AG09309 (cell line): ENCODE measurements at places on chromosomes 6 and 20.

- no peak for DNase-seq
These were observed 535.4 kb downstream of the DOK5 start for GRCh38 chr20:55010761-55011160.

- DNase-seq = no peak
These were observed 496.3 kb upstream of the MAP3K7 start for GRCh38 chr6:91083211-91083610.

DNA sequence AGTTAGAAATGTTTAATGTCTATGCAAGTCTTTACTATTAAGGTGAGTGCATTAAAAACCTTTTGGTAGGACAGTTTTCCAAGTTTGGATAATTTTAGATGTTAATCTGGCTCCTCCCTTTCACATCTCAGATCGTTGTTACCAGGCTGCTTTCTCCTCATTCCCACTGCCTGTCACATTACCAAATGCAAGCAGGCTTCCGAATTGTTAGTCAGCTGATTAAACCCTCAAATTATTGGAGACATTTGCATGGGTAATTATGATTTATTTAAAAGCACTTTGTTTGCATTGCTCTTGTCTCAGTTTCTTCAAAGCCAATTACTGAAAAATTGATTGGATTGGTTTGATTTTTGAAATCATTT, 816.5 kb downstream of the KIF16B start:
- DNase-seq = no peak

DNA sequence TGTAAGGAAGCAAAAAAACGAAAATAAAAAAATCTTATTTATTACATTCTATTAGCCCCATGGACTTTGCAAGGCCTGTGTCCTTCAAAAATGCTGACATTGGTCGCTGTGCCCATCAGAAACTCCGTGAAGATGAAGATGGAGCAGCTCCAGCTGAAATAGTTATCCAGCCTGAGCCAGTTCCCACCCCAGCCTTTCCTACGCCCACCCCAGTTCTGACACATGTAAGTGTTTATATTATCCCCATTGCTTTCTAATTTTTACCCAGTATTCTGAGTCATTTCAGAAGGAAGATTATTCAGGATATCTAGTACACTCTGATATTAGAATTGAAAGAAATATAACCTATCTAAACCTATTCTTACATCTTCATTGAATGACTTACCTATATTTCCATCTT, 217.7 kb downstream of the ARHGAP18 start:
- no peak for DNase-seq

DNA sequence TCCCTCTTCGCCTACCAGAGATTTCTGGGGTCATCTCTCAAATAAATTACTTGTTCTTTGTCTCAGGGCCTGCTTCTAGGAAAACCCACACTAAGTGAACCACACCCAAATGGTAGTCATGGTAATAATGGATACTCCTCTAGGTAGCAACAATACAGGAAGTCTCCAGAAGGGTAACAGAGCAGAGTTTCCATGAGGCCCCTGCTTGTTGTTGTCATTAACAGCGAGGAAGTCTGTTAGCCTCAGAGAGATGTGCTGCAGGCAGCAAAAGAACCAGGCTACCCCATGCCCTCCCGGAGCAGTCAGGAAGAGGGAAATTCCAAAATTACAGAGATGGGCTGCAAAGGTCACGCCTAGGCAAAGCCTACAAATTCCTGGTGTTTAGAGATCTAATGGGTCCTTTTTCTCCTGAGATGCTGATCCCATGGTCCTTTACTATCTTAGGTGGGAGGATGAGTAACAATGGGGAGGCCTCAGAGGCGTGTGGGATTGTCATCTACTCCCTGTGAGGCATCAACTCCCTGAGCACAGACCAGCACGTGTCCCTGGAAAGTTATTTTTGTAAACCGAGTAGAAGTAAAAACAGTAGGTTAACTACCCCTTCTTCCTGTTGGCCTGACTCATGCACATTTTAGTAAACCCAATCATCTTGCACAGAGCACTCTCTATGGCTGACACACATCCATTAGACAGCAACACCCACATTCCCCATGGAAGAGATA, 10.1 kb downstream of the ISM1 start:
- peak; percentile 66 for DNase-seq

DNA sequence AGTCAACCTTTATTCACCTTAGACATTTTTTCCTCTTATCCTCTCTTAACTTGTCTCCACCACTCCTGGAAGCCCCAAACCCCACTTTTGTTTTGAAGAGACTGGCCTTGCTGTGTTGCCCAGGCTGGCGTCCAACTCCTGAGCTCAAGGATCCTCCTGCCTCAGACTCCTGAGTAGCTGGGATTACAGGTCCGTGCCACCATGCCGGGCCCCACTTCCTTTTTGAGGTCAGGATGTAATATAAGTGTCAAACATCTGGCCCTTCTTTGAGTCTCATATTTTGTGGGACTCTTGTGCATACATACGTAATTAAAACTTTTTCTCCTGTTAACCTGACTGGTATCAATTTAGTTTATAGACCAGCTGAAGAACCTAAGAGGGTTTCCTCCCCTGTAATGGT, 1.4 kb upstream of the CDK19 start:
- DNase-seq = no peak

GRCh38 chr6:119608994-119609393, 259.4 kb upstream of the MAN1A1 start:
- no peak for DNase-seq

DNA sequence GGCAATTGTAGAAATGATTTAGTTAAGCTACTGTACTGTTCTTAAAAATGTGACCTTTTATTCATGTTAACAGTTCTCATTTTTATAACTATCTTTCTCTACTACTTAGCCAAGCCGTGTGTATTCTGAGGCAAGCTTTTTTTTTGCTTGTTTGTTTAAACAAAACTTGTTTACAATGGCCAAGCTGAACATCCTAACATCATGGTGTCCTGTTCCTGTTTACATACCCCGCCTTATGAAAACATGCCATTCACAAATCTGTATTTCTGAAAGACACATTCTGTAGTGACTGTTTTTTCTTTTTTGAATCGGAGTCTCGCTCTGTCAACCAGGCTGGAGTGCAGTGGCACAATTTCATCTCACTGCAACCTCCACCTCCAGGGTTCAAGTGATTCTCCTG, 140.9 kb downstream of the NCOA3 start:
- no peak for DNase-seq

- no peak for DNase-seq
These were observed 278.3 kb downstream of the SOX4 start for GRCh38 chr6:21871831-21872230.

GRCh38 chr6:29926413-29927274, 15.7 kb upstream of the HLA-A start:
- no peak for DNase-seq

- no peak for DNase-seq
These were observed 134.6 kb downstream of the SOX4 start for GRCh38 chr6:21728141-21728540.

DNA sequence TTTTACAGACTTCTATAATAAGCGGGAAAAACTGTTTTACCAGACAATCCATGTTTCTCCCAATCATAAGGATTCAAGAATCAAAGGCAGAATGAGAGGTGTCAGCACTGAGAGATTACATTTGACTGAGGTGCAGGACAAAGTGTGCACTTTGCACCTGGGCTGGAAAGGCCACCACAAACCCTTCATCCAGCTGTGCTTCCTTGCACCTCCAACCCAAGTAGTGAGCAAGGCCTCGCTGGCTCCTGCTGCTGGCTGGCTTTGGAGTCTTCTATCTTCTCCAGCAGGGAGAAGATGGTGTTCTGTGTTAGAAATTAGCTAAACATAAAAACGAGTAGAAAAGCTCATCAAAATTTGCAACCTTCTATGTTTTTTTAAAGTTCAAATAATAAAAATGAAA, 77.7 kb downstream of the CHD6 start:
- no peak for DNase-seq

GRCh38 chr20:64000906-64001305, 20.0 kb downstream of the PRPF6 start:
- DNase-seq = no peak

GRCh38 chr6:65126667-65127066, 580.4 kb downstream of the EYS start:
- no peak for DNase-seq

DNA sequence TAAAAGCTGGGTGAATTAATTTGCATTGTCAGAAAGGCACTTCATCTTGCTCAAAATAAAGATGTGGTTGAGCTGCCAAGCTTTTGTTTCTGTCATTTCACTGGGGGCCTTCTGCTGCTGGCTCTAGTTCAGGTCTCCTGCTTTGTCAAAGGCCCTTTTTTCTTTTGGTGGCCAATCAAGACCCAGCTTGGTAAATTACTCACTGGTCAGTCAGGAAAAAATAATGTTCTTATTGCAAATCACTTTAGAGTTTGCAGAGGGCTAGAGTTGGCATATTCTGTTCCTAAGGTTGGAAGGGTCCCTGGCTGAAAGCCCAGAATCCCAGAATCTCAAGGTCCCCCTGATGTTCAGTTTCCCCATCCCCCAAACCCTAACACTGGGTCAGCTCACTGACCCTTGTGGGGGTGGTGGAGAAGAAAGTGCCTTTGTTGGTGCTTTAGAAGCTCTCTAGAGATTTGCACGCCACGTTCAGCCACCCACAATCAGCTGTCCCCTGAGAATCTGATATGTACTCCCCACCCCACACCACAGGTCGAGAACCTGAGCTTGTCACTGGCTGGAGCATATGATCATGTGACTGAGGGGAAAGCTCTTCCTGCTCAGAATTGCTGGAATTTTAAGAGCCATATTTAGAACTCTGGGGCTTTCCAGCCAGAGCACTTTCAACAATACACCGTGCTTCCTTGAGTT, 21.7 kb upstream of the BNIP5 start:
- DNase-seq = no peak

GRCh38 chr6:4404415-4404814, 269.0 kb upstream of the ECI2 start:
- no peak for DNase-seq

GRCh38 chr20:41398408-41398807, 31.8 kb upstream of the EMILIN3 start:
- no peak for DNase-seq

DNA sequence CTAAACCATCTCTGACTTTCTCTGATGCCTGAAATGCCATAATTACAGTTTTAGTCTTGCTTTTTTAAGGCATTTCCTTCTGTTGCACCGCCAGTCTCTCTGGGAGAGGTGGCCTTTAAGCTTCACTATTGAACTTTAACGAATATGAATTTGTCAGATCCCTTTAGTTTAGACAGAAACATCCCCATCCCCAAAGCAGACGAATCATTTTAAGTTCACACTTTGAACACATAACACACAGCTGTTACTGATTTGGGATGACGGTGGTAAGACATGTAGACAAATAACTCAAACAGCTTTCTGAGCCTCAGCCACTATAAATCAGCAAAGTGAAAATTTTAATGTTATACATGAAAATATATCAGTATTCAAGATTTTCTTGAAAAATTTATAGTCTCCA, 7.2 kb upstream of the IPCEF1 start:
- no peak for DNase-seq

DNA sequence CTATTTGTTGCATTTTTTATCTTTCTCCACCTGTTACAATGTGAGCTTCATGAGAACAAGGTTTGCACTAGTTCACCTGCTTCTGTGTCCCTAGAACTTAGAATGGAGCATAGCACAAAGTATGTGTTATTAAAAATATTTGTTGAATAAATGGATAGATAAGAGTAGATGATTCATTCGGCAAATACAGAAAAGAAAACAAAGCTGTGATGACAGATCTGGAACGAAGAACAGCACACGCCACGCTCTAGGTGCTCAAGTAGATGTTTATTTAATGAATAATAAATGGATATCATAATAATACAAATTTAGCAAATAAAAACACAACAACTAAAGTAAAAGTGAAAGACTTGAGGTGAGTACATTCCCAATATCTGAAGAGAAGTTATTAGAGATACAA, 273.1 kb downstream of the HAO1 start:
- DNase-seq = no peak

DNA sequence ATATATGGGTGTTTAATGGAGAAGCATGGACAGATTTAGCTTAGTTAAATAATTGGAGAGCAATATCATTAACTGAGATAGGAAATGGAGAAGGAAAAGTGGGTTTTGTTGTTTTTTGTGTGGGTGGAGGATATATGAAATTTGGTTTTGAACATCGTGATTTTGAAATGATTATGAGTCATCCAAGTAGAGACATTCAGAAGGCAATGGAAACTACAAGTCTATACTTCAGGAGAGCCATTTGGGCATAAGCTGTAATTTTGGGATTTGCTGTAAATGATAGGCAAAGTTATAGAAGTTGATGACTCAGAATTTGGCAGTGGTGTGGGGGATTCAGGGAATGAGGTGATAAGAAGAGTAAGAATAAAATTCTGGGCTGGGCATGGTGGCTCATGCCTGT, 27.4 kb upstream of the FAM135A start:
- DNase-seq = no peak

GRCh38 chr6:128155826-128156225, 255.0 kb upstream of the THEMIS start:
- DNase-seq = no peak

DNA sequence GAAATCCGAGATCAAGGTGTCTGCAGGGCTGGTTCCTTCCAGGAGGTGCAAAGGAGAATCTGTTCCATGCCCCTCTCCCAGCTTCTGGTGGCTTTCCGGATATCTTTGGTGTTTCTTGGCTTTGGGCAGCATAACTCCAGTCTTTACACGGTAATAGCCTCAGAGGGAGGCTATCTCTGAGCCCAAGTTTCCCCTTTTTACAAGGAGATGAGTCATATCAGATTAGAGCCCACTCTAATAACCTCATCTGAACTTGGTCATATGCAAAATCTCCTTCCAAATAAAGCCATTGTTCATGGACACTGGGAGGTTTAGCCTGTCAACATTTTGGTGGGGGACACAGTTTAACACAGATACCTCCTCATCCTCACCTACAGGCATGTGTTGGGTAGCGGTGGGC, 213.7 kb downstream of the ATXN1 start:
- no peak for DNase-seq

DNA sequence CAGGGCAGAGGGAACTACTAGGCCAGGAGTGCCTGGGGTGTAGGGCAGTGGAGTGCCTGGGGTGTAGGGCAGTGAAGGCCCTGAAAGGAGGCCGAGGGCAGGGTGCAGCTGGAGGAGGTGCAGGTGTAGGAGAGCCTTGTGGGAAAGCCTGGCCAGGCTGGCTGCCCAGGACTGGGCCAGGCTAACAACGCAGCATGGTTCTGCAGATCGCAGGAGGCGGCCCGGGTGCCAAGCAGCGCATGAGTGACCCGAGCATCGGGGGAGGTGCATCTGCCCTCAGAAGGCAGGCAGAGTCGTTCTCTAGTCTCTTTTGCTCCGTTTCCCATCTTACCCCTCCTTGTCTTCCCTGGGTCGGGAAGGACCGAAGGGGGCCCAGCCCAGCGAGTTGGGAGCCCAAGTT, 151.5 kb upstream of the PHACTR3 start:
- no peak for DNase-seq

GRCh38 chr6:3905945-3906845, 57.0 kb downstream of the FAM50B start:
- no peak for DNase-seq

DNA sequence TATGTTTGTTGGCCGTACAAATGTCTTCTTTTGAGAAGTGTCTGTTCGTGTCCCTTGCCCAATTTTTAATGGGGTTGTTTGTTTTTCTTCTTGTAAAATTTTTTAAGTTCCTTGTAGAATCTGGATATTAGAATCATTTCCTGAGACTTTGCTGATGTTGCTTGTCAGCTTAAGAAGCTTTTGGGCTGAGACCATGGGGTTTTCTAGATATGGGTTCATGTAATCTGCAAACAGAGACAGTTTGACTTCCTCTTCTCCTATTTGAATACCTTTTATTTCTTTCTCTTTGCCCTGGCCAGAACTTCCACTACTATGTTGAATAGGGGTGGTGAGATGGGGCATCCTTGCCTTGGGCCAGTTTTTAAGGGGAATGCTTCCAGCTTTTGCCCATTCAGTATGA, 82.6 kb downstream of the SLC24A3 start:
- DNase-seq = no peak

GRCh38 chr20:34070079-34070439, 42.0 kb downstream of the EIF2S2 start:
- DNase-seq = no peak
